ENCODE measurements at places on chromosomes 7 and 10.

DNA sequence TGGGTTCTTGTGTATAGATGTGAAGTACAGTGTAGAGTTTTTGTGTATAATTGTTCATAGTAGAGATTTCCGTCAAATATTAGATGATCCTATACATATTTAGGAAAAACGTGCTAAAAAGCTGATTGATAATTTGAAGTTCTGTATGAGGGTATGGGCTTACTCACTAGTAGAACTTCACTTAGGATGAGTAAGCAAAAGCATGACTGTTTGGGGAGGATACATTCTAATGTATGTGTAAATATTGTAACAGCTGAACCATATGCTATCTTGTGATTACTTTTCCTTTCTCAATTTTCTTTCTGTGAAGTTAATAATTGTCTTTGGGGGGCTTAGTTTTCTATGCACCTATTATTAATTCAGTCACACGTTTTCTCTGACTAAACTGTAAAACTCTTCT, 53.2 kb upstream of the PDK4 start:
- DNase-seq: no peak

- DNase-seq: no peak
These were observed 14.7 kb upstream of the TNS3 start for GRCh38 chr7:47596502-47597202.

DNA sequence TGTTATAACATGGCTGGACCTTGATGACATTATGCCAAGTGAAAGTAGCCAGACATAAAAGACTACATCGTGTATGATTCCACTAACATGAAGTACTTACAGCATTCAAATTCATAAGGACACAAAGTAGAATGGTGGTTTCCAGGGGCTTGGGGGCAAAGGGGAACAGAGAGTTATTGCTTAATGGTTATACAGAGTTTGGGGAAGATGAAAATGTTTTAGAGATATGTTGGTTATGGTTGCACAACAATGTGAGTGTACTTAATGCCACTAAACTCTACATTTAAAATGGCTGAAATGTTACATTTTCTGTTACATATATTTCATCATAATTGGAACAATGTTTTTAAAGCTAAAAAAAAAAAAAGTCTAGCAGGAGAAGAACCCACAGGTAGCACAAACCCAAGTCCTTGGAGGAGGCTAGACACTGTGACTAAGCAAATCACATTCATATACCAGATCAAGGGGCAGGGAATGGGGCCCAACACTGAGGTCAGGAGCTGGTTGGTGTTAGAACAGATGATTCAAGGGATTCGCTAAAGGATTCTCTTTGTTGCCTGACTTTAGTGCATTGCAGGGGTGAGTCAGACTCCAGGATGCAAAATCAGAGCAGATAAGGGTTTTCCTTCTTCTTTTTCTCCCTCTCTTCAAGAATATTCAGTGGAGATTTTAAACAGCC, 25.1 kb upstream of the AOAH start:
- no peak for DNase-seq

DNA sequence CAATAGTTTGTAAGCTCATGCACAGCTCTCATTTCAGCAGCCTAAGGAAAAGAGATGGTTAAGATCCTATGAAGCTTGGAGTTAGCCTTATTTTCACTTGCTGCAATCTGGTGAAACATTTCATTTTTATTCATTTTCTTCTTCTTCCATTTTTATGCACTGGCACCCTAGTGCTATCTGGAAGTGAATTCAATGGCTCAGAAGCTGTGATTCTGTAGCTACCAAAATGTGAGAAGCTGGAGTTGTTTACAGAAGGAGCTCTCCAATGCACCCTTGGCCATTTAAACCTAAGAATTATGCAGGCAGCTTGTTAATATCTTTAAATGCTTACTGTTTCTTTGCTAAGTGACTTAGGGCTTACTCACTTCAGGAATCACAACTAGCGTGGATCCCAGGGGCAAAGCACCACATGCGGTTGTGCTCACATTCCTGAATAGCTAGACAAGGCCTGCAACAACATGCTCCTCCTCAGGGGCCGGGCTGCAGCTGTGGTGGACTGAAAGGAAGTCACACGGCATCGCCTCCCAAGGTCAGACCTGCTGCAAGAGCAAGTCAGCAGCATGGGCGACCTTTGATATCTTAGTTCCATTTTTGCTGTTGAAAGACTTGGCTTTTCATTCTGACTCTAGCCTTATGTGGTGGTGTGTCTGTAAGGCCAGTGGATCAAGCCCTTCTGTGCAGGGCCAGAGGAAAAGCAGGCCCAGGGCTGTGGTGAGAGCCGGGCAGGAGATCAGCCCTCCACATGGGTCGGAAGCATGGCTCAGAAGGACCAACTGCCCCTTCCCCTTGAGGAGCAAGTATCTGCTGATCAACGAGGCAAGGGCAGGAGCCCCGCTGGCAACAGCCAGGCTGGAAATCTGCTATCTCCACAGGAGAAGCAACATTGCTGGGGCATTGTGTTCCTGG, 91.9 kb upstream of the MBL2 start:
- no peak for DNase-seq

DNA sequence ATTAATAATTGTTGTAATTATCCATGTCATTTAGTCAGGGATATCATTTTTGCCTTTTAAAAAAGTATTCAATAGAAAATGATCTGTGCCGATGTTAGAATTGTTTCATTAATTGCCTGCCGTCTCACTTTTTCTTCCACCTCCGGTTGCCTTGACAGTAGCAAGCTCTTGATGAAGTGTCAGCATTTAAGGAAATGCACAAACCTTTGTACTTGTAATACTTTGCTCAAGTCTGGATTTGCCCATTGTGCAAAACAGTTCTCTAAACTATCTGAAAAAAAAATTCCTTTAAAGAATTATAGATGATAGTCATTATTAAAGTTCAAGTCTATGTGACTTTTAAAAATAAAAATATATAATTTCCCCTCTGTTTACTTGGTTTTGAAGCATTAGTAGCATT, 619.7 kb downstream of the GATA3 start:
- DNase-seq: no peak

- no peak for DNase-seq
These were observed 105.0 kb downstream of the ADAM12 start for GRCh38 chr10:126283307-126283706.

DNA sequence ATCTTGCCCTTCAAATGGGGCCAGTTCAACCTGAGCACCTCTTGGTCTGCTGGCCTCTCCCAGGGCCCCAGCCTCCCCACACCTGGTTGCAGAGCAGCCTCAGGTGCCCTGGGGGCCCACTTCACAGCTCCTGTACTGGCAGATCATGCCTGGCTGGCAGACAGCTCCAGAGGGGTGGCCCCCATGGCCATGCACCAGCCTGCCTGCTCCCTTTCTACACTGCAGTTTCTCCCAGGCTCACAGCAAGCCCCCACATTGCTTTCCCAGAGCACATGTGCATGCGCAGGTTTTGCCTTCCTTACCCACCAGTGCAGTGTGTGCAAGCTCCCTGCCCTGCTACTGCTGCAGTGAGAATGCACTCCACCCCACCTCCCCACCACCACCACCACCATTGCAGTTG, 9.8 kb upstream of the MIOS start:
- DNase-seq: no peak

GRCh38 chr7:75951506-75951905, 36.6 kb downstream of the POR start:
- DNase-seq: no peak

DNA sequence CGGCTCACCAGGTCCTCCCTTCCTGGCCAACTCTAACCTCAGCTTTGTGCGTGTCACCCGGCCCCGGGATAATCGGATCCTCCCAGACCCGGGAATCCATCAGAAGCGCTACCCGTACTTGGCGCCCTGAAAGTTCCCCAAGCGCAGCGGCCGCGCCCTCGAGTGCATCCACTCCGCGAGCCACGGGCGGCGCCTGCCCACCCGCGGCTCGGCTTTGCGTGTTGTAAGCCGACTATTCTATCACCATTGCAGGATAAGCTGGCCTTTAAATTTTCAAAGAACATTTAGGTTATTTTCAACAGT, 35.7 kb upstream of the EBLN1 start:
- peak; percentile 10 for DNase-seq

GRCh38 chr10:15472431-15473395, 101.6 kb upstream of the FAM171A1 start:
- no peak for DNase-seq

- no peak for DNase-seq
These were observed 36.9 kb downstream of the NET1 start for GRCh38 chr10:5449227-5449626.

DNA sequence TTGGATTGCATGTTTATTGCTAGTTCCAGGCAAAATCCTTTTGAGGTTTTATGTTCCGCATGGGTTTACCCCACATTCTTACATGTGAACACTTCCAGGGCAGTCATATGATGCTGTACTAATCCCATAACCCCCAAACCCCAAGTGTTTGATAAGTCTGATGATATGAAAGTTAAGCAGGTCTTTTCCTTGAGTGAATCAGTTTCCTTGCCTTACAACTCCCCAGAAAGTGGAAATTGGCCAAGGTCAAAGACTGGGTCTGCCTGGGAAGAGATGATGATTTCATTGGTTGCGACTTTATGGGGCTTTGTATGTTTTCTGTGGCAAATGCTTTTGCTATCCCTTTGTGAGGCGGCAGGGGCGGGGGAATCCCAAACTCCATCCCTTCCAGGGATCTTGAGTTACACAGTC, 24.7 kb downstream of the AFAP1L2 start:
- no peak for DNase-seq

GRCh38 chr10:101134299-101135127, 3.4 kb downstream of the TLX1 start:
- DNase-seq: no peak

GRCh38 chr7:134470864-134471263, 12.0 kb upstream of the AKR1B1 start:
- no peak for DNase-seq

DNA sequence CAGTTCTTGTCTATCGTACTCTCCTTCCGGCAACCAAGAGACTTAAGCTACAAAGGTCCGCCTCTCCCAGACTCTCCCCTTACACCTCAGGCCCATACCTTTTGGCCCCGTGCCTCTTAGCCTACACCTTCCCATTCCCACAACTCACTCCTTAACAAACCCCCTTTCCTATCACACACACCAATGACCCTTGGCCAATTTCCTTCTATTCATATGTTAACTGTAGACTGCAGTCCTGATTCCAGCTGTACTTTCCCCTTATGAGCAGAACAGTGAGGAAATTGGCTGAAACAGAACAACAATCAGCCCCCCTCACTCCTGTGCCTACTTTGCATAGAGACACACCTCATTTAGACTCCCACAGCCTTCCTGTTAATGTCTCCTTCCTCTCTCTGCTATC, 1.4 kb upstream of the TMEM139 start:
- DNase-seq: no peak

- DNase-seq: no peak
These were observed 46.5 kb upstream of the DGKI start for GRCh38 chr7:137893143-137893742.

DNA sequence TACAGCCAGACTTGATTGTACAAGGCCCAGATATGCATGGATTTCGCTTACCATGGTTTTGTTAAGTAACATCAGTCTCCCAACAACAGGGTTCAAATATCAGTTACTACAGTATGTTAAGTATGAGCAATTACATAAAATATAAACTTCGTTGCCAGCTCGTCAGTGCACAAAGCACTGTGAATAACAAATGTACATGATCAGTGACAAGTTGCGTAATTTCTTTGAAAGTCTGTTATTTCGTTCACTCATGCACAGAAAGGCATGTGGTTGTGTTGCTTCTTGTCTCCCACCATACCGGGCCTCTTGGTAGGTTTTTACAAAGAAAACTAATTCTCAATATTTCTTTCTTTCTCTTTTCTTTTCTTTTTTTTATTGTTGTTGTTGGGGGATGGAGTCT, 12.5 kb upstream of the ZNF487 start:
- DNase-seq: no peak

GRCh38 chr10:100710151-100710871, 35.1 kb upstream of the PAX2 start:
- no peak for DNase-seq

- no peak for DNase-seq
These were observed 66.7 kb downstream of the HHEX start for GRCh38 chr10:92756201-92757065.

- no peak for DNase-seq
These were observed 154.9 kb upstream of the TMEM72 start for GRCh38 chr10:44756216-44756615.

DNA sequence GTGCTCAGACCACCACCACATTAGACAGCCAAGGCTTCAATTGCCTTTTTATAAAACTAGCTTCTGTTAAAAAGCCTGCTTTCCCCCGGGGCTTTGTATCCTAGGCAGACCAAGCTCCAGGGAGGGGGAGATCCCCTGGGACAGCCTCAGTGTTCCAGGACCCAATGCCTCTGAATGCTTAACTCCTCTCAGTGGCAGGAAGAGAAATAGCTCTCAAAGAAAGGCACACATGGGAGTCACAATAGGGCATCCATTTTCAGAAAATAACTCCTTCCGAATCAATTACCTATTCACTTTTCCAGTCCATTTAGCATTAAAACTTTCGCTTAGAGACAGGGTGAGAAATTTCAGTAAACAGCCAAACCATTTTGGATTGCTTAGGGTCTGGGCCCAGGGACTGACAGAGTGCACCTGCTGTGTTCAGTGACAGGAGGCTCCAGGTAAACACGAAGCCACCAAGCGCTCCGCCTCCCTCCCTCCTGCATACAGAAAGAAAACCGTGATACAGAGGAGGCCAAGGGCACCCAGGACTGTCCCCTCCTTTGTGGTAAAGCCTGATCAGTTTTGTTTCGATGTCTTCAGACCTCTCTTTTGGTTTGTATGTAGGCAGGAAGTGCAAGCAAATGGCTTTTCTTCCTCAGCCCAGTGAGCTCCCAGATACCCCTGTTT, 599.7 kb downstream of the KCNMA1 start:
- no peak for DNase-seq

DNA sequence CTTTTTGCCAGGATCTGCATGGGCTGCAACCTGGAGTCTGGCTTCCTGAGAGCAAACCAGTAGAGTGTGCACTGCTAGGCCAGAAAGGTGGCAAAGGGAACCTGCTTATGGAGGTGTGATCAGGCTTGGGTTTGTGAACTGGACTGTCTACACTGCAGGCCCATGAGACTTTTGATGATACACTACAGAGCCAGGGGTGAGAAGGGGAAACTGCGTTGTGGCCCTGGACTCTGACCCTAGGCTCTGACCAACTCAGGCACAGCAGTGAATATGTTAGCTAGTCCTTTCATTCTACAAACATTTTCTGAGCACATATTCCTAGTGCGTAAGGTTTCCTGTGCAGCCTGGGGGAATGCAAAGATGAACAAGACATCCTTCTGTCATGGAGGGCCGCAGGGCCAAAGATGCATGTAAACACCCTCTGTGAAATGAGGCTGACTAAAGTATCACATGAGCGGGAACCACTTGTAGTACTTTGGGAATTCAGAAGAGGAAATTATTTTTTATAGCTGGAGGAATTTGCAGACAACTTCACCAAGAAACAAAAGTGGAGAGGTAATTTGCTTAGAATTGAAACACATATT, 63.8 kb upstream of the HPS1 start:
- DNase-seq: no peak

- no peak for DNase-seq
These were observed 21.8 kb downstream of the NET1 start for GRCh38 chr10:5434017-5434753.

GRCh38 chr10:96112531-96112930, 17.6 kb upstream of the ZNF518A start:
- no peak for DNase-seq

- no peak for DNase-seq
These were observed 198.1 kb downstream of the ADARB2 start for GRCh38 chr10:1539216-1539615.
